ENCODE measurements at places on chromosomes 2 and 18.

DNA sequence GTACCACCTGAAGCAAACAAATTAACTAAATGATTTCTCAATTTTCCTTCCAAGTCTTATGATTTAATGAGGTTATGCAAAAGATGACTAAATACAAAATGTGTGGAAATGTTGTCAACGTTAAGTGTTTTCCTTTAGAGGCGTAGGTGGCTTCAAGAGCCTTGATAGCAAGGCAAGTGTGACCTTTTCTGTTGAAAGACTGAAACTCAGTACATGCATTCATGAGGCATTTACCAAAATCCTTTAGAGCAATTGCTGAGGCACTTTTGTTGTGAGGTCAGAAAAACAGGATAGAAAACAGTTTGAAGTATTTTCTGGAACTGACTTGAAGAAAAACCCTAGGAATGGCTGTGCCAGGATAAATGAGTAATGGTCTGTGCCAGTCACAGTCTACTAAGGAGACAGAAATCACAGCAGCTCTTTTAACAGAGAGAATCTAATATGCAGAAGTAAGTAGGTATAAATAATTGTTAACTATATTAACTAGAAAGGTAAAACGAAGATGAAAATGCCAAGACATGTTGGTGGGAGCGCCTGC lies 326.5 kb upstream of the CDH20 start:
- no peak for DNase-seq

- no peak for DNase-seq
These were observed 109.6 kb upstream of the FOSL2 start for GRCh38 chr2:28282861-28283646.

- no peak for DNase-seq
These were observed 29.8 kb upstream of the MYO3B start for GRCh38 chr2:170148161-170148560.

GRCh38 chr2:231207734-231208133 lies 9.3 kb downstream of the ARMC9 start:
- DNase-seq, result no peak

DNA sequence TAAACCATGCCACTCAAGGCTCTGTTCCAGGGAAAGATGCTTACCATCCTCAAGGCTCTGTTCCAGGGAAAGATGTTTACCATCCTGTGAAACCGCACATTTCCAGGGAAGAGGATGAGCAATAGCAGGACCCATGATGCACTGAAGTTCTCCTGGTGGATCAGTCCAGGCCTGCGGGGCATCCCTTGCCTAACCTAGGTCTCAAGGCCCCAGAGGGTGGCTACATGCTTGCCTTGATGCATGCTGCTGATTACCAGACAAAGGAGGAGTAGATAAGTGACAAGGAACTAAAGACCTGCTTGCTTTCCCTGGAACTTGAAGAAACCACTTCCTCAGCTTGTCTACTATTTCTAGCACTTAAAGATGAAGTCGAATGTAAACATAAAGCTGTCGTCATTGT lies 111.0 kb upstream of the LINC00305 start:
- DNase-seq, result no peak

DNA sequence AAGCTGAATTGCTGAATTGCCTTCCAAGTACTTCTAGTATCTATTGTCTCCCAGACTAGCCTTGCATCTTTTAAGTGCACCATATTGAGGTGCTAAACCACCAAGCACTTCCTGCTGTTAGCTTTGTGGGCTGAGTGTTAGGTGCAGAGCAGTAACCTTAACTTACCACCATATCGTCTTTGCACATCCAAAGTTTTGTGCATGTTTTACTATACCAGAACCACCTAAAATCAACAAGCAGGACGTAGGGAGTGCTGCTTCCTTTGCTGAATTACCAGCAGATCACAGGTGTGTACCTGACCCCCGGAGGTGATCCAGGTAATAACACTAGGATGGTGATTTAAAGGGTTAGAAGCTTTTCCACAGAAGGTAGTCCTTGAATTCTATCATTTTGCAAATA lies 359.9 kb upstream of the HNRNPA3 start:
- DNase-seq, result no peak

- DNase-seq, result no peak
These were observed 114.9 kb downstream of the ZNF532 start for GRCh38 chr18:58979615-58980014.

- no peak for DNase-seq
These were observed 93.9 kb downstream of the RHOB start for GRCh38 chr2:20540587-20541293.

DNA sequence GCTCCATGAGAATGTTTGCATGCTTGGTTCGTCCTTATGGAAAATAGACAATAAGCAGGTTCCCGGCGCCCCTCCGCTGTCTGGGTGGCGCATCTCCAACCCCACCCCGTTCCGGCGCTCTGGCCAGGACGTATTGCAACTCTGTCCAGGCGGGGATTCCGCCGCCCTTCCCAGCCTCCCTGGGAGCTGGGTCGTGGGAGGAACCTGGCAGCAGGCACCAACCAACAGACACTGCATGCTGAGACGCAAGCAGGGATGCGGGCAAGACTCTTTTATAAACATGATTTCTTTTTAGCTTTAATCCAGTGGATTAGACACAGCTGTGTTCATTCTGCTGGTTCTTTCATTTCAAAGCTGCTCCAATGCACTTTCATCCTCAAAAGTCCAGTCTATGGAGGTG lies 240.2 kb downstream of the SH3BP4 start:
- DNase-seq, result peak; percentile 21

GRCh38 chr2:207819839-207820784 lies 50.4 kb upstream of the FZD5 start:
- DNase-seq, result no peak

DNA sequence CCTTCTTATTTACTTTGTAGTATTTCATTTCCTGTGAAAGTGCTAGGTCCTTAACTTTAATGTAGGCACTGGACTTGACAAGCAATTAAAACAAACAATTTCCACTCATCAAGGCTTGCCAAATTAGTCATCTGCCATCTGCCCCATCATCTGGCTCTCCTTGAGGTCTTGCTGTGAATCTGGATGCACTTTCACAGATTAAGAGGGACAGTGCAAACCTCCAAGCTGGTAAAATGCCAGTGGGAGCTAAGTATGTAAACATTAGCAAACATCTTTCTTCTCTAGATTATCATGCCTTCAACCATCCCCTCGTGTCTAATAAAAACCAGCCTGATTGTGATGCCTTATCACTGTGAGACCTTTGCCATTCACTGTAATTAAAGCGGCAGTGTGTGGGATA lies 402.9 kb downstream of the ERBB4 start:
- DNase-seq, result peak; percentile 60

- peak; percentile 69 for DNase-seq
These were observed 86.9 kb upstream of the LMAN1 start for GRCh38 chr18:59446012-59446411.
